EL (cell line): ENCODE measurements at places on chromosomes 7 and 10.

DNA sequence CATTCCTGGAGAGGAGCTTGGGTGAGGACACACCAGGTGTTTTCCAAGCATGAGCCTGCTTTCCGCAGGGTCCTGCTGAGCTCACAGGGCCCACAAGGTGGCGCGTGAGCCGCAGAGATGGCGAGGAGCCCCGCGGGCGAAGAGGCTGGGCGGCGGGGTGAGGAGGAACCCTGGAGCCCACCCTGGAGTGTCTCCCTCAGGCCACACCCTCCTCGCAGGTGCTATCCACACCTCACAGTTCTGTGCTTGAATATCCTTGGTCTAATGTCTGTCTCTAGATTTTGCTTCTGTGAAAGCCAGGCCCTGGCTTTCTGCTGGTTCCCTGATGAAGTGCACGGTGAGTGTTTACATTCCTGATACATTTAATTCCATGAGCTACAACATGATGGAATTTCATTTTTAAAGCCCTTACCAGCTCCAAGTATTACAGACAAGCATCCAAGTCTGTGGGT, 433.6 kb downstream of the ACTR3B start:
- DNase-seq, result no peak

DNA sequence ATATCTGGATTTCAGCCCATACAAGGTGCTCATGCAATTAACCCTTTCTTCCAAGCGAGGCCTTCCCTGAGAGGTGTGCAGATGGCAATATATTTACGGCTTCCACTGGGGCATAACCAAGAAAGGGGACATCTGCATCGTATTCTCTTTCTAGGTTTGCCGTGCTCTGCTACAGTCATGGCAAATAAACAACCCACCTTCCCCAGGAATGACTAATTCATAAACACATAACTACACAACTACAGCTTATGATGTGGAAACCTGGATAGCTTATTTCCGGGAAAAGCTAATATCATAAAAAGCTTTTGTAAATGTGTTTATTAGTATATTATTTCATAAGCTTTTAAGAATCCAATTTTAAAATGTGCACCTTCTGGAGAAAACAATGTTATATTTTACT, 120.0 kb downstream of the CAMK1D start:
- no peak for DNase-seq

- no peak for DNase-seq
Measured at GRCh38 chr7:78399033-78399769, 600.6 kb downstream of the PHTF2 start.

- DNase-seq, result peak; percentile 92
Measured at GRCh38 chr7:22430457-22430856, 69.5 kb downstream of the STEAP1B start.

DNA sequence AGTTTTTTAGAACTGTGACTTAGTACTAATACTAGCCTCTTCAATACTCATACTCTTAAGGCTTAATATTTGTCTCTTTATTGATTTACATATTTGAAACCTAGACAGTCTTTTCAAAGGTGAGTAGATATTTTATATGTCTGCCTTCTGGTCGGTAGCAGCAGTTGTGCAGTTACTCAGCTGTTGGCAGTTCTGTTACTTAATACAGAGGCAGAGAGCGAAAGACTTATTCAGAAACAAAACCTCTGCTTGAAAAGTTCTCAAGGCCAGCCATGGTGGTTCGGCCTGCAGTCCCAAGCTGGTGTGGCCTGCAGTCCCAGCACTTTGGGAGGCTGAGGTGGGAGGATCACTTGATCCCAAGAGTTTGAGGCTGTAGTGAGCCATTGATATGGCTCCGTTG, 84.2 kb downstream of the AUTS2 start:
- DNase-seq, result no peak

- DNase-seq, result no peak
Measured at GRCh38 chr10:11870900-11871400, 47.8 kb downstream of the PROSER2 start.

- DNase-seq, result no peak
Measured at GRCh38 chr10:44607116-44607515, 222.2 kb upstream of the CXCL12 start.

DNA sequence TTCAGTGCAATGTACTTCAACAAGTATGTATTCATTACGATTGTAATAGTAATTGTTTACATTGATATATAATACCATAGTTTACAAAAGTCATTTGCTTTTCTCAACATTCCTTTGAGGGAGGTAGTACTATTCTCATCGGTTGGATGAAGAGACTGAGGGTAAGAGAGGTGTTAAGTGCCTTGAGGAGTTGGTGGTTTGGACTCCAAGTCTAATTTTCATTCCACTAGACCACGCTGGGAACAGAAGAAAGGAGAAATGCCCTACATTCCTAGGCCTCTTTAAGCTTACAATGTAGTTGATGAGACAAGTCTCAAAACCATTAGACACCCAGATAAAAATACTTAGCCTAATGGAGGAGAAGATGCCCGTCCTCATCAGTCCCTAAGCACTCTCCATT, 28.6 kb downstream of the CDK1 start:
- DNase-seq, result no peak

DNA sequence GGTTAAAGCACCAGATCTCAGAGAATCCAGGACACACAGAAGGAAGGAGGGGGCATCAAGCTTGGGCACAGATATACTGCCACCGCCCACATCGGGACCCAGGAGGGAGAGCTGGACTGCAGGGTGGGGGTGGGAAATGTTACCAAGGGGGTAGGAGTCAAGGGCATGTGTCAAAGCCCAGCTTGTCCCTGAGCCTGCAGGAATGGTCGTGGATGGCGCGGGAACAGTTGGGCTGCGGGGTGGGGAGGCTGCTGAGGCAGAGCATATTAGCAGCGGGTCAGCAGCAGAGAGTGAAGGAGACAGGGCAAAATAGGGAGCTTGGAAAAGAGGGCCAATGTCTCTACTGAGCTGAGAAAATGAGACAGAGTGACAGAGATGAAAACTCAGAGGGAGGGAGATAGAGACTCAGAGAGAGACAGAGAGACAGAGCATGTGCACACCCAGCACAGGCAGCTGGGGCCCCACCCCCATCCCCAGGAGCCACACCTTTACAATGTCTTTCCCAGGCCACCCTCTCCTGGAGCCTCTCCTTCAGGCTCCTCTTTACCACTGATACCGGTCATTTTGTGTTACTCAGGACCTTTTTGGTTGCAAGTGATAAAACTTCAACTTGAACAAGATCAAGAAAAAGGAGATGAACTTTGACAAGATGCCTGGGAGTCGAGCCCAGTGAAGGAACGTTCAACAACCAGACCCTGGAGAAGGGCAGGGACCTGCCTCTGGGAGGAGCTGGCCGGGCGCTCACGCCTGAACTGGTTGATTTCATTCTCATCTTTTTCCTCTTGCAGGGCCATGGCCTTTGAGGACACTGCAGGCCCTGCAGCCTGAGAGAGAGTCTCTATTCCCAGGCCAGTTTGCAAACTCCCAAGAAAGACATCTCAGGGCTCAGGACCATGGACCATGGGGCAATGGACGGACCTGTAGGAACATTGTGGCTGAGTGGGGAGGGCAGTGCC, 50.0 kb downstream of the AOC1 start:
- no peak for DNase-seq

DNA sequence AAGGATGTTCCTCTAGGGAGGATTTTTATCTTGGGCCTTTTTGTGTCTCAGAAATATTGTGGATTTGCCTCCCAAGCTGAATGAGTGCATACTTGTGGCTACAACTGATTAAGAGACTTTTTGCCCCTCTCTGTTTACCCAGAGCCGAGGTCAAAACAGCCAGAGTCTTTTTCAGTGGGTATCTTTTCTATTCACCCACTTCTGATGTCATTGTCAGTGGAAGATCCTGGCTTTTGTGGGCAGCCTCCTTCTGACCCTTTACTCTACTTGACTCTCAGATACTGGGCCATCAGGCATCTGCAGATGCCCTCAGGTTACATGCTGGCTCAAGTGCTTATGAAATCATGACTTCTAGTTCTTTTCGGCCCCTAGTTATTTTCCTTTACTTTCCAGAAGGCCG, 19.6 kb upstream of the PIP4K2A start:
- no peak for DNase-seq

GRCh38 chr7:148060724-148061123, 529.8 kb upstream of the C7orf33 start:
- no peak for DNase-seq

DNA sequence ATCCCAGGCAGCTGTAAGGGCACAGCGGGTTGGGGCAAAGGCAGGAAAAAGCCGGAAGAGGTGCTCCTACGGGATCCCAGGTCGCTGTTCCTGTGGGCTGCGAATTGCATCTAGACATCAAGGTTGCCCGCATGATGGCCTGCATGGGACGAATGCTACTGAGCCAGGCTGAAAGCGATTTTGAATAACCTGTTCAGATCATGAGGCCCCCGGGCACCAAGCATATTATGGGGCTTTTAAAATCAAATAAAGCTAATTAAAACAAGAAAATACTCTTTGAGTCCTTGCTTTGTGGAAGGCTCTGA, 37.1 kb downstream of the CAMK2B start:
- no peak for DNase-seq

GRCh38 chr10:130487566-130487965, 351.4 kb downstream of the GLRX3 start:
- no peak for DNase-seq

GRCh38 chr7:38453168-38453567, 178.0 kb downstream of the AMPH start:
- peak; percentile 6 for DNase-seq

DNA sequence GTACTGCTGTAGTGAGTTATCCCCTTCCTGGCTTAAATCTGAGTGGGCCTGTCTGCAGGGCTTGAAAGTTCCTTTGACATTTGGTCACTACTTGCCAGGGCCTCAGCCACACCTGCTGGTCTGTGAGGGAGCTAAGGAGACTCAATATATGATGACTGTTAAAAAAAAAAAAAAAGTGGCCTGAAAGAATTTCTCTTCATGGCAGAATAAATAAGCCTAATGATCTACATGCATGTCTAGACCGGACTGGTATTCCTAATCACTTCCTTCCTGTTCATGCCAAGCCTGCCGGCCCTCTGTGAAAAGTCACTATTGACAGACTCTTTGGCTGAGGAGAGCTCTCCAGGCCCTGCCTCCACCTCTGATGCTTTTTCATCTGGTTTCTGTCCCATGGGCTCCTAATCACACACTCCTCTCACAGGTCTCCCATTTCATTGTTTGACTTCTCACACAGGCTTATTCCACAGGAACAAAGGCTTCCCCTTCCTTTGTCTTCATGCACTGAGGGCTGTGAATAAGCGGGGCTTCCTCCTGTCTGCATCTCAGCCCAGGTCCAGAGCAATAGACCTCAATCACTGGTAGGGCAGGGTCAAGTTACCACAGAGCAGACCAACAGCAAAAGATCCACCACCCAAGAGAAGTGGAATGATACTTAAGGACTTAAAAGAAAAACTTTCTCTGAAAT, 99.1 kb upstream of the SEC61G start:
- DNase-seq, result no peak

DNA sequence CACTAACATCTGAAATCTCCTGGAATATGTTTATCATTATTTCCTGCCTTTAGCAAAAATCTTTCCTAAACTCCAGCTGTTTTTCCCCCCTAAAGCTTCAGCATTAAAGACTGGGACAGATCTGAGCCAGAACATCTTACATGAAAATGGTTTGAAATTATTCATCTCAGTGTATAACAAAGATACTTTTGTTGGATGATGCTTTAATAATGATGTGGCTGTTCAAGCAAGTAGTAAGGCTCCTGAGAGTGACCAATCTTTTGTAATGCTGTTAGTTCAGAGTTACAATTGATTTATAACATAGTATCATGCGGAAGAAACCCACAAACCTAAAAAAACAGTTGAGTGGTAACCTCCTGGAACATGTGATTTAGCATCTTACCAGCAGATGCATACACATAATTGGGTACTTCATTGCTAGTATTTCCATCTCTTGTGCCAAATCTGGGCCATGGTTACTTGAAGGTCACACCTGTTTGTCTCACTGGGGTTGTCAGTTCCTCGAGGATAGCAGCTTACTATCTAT, 1.5 kb downstream of the BZW2 start:
- no peak for DNase-seq
